Subcutaneous adipose tissue (tissue), 4 donors: ENCODE measurements at places on chromosomes 6 and 20. TPM values are rescaled to one million over a fixed set of nuclear protein-coding genes. Genes with fewer than 3 reads are reported as not detected.

GSTA2 gene
- total RNA-seq = not detected

VARS2 gene
- 9.1 TPM for total RNA-seq

BEND6 gene
- 0.98 TPM for total RNA-seq

PAX1 gene
- not detected for total RNA-seq

GPR6 gene
- total RNA-seq = not detected

FABP7 gene
- total RNA-seq = not detected

MLN gene
- not detected for total RNA-seq

KHDC1L gene
- not detected for total RNA-seq

GLP1R gene
- total RNA-seq = 0.17 TPM

HCK gene
- total RNA-seq = 21.4 TPM

SRPK1 gene
- total RNA-seq = 32.1 TPM

PBOV1 gene
- total RNA-seq = not detected

TRAPPC3L gene
- not detected for total RNA-seq

METTL24 gene
- not detected for total RNA-seq

POM121L2 gene
- not detected for total RNA-seq

MAN1A1 gene
- 268 TPM for total RNA-seq

PPIL6 gene
- total RNA-seq = 2.6 TPM

ROS1 gene
- under 0.01 TPM for total RNA-seq

ZNF341 gene
- total RNA-seq = 2.8 TPM

C2 gene
- total RNA-seq = 47.3 TPM

BCAS1 gene
- total RNA-seq = not detected

SAMD10 gene
- total RNA-seq = 2.3 TPM

BTN1A1 gene
- total RNA-seq = not detected

SYTL3 gene
- total RNA-seq = 18.2 TPM

KCNQ2 gene
- not detected for total RNA-seq

AKAP7 gene
- 16.4 TPM for total RNA-seq

TCF21 gene
- 0.17 TPM for total RNA-seq

FAXC gene
- not detected for total RNA-seq

CST5 gene
- not detected for total RNA-seq

ELMO2 gene
- 49.0 TPM for total RNA-seq

C4B gene
- total RNA-seq = 5.1 TPM

NOX3 gene
- not detected for total RNA-seq

ERVFRD-1 gene
- not detected for total RNA-seq

HCRTR2 gene
- total RNA-seq = not detected

FAM110A gene
- total RNA-seq = not detected

LZTS3 gene
- 2.8 TPM for total RNA-seq

ITPA gene
- total RNA-seq = 51.8 TPM

UNC93A gene
- total RNA-seq = not detected

RMND1 gene
- 30.5 TPM for total RNA-seq

TFAP2C gene
- 1.4 TPM for total RNA-seq

HTR1E gene
- not detected for total RNA-seq

PEX3 gene
- 14.3 TPM for total RNA-seq

SLC35D3 gene
- total RNA-seq = not detected

CPNE1 gene
- 115 TPM for total RNA-seq

MROH8 gene
- total RNA-seq = 4.2 TPM

RIMS4 gene
- not detected for total RNA-seq

RHAG gene
- total RNA-seq = not detected

SLC17A4 gene
- total RNA-seq = not detected

OOEP gene
- total RNA-seq = not detected

WFDC5 gene
- total RNA-seq = not detected

CD40 gene
- total RNA-seq = 9.5 TPM

SNAI1 gene
- total RNA-seq = 1.2 TPM

MATN4 gene
- total RNA-seq = 0.44 TPM

NFATC2 gene
- total RNA-seq = 5.1 TPM

KHDRBS2 gene
- total RNA-seq = not detected
